Naive thymus-derived CD4-positive, alpha-beta T cell (primary cell): ENCODE measurements at places on chromosomes 2 and 18.

- no peak for DNase-seq
- no peaks in the 10 kb centered on the region for H3K4me1 ChIP-seq
- H3K27ac ChIP-seq, result no peak overlapping the region
Observed at GRCh38 chr18:36402765-36403396, 105.4 kb downstream of the FHOD3 start.

DNA sequence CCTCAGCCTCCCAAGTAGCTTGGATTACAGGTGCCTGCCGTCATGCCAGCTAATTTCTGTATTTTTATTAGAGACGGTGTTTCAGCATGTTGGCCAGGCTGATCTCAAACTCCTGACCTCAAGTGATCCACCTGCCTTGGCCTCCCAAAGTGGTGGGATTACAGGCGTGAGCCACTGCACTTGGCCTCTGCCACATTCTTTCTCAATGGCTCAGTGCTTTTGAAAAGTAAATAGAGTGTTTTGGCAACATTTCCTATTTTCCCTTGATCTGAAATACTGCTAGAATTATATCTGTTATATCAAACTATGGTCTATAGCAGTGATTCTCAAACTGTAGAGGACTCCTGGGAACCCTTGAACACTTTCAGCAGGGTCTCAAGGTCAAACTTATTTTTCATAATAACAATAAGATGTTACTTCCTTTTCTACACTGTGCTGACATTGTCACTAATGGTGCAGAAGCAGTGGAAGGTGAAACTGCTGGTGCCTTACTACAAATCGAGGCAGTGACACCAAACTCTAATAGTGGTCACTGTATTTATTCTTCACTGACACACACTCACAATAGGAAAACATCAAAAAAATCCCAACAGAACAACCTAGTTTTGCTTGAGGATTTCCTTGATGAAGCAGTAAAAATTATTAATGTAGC lies 10.6 kb downstream of the DAW1 start:
- DNase-seq, result no peak
- H3K27ac ChIP-seq, result no peak overlapping the region
- H3K27me3 ChIP-seq, result no peaks in the 10 kb centered on the region
- no peaks in the 10 kb centered on the region for H3K36me3 ChIP-seq

- no peak for DNase-seq
- H3K36me3 ChIP-seq, result no peaks in the 10 kb centered on the region
- no peak overlapping the region for H3K27ac ChIP-seq
- no peaks in the 10 kb centered on the region for H3K27me3 ChIP-seq
- H3K4me3 ChIP-seq, result no peak overlapping the region
Observed at GRCh38 chr2:217980591-217980990, 22.2 kb downstream of the TNS1 start.

DNA sequence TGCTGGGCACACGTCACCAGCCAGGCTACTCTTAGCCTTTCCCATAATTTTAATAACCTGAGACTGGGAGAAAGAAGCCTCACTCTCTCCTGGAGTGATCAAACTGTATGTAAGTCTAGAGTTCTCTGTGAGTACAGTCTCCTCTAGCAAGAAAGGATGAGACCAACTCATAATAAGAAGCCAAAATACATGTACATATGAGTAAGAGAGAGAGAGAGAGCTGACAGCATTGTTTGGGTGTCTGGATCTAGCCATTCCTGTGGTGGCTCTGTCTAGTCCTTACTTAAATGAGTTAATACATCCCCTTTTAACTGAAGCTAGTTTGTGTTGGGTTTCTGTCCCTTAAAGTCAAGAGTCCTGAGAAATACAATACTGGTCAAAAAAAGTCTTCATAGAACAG lies 26.0 kb upstream of the ANXA4 start:
- H3K36me3 ChIP-seq, result no peaks in the 10 kb centered on the region
- H3K4me3 ChIP-seq, result no peak overlapping the region
- H3K27me3 ChIP-seq, result no peaks in the 10 kb centered on the region
- H3K4me1 ChIP-seq, result peaks cover 5% of the 10 kb centered on the region
- H3K27ac ChIP-seq, result no peak overlapping the region
- DNase-seq, result no peak
